ENCODE measurements at places on chromosomes 2 and 18.

- no peak for DNase-seq
These were observed 1274.5 kb upstream of the CRIM1 start for GRCh38 chr2:35081001-35081621.

- peak; percentile 88 for DNase-seq
These were observed 153.5 kb upstream of the PGAP1 start for GRCh38 chr2:197079832-197080555.

DNA sequence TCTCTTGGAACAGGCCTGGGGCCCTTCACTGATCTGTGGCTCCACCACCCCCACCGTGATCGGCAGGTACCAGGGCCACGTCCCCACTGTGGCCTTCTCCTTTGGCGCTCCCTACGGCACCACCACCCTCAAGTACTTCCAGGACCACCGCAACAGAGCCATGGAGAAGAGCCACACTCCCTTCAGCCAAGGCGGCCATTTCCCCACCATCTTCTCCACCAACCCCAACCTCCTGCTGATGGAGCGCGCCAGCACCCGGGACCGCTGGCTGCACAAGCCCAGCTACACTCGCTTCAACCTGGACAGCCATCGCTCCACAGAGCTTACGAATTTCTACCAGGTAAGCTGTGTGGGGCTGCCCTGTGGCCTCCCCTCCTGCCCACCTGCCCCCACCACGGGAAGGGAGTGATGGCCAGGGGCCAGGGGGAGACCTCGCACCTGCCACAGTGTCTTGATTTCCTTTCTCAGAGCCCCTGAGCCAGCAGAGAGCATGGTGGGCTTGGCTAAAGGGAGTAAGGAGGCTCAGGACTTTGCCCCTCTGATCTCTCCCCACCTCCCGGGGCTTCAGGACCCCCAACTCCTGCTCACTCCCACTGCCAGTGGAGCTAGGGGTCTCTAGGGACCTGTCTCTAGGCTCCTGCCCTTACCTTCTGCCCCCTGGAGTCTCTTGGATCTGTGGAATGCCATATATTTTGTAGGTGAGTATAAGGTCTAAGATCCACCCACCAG is 65.2 kb downstream of the CIB4 start:
- no peak for DNase-seq

DNA sequence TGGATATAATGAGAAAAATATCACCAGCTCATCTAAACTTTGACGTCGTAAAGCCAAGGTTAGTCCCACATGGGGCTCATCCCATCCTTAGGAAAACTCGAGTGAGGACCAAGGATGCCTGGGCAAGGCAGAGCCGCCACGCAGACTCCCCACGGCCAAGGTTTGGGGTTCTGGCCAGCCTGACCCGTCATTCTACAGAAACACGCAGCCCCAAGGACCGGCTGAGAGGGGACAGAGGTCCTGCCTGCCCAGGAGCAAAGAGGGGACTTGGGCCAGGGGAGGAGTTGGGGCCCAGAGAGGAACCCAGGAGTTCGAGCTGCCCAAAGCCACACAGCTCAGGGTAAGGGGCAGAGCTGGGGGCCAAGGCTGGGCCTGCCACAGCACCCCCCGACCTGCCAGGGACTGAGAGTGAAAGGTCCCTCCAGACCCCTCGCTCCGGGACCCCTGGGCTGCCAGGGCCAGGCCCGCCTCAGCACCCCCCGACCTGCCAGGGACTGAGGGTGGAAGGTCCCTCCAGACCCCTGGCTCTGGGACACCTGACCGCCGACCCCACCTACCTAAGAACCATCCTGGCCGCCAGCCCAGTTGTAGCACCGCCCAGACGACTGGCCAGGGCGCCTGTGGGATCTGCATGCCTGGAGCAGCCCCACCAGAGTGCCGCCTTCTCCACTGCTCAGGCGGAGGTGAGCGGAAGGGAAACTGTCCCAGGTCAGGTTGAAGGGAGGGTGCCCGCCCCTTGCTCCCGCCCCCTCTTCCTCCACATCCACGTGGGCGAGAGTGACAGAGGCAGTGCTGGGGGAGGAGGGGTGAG is at the start of gene PDCD1:
Gene PDCD1, minus strand, starts transcription at position 689 of the 811 bp plus-strand sequence. Its CDS starts 56 bp downstream, at position 633.
- DNase-seq = no peak

GRCh38 chr2:158128168-158128973 is 26.7 kb downstream of the UPP2 start:
- no peak for DNase-seq

All from astrocyte of the hippocampus (primary cell).